AG04450 (cell line): ENCODE measurements at places on chromosomes 6 and 20. TPM values are rescaled to one million over a fixed set of nuclear protein-coding genes. Genes with fewer than 3 reads are reported as not detected.

- peak; percentile 51 for DNase-seq
These were observed 22.2 kb downstream of the RWDD2A start for GRCh38 chr6:83215131-83216047.

DNA sequence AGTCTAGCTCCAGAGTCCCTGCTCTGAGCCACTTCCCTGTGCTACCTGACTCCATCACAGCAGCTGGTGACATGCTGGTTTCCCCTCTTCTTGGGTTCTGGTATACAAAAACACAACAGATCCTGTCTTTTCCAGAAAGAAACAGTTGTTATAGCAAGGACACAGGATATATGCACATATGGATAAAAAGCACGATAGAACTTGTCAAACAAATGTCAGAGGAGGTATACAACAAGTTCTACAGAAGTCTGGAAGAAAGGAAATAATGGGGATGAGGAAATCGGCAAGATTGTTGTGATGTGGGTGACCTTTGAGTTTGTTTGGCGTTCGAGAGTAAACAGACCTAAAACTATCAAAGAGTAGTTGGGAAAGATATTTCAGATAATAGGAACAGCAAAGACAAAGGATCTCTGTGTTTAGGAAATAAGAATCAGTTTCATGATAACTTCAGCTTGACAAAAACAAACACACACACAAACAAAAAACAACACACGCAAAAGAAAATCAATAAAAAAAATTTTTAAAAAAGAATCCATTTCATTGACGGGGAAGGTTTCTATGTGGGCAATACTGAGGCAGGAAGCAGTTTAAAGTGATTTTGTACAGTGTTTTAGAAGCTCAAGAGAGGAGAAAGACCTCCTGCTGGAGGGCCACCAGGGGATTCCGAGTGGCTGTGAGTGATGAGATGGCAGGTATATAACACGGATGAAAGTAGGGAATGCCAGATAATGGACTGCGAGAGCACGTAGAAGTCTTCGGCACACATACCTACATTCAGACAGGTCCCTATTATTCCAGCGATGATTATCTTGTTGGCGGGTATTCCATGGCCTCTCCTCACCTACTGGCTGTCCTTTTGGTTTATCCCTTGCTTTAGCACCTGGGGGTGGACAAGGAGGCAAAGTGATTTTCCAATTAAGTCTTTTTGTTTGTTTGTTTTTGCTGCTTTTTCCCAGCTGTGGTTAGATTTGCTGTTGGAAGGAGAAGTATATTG is 174.9 kb downstream of the HS3ST5 start:
- DNase-seq, result no peak

GRCh38 chr20:11158146-11158545 is 484.3 kb upstream of the JAG1 start:
- no peak for DNase-seq

GRCh38 chr6:149033454-149033853 is 284.1 kb upstream of the TAB2 start:
- no peak for DNase-seq

GRCh38 chr20:17467120-17467655 is 64.0 kb downstream of the BFSP1 start:
- no peak for DNase-seq

DNA sequence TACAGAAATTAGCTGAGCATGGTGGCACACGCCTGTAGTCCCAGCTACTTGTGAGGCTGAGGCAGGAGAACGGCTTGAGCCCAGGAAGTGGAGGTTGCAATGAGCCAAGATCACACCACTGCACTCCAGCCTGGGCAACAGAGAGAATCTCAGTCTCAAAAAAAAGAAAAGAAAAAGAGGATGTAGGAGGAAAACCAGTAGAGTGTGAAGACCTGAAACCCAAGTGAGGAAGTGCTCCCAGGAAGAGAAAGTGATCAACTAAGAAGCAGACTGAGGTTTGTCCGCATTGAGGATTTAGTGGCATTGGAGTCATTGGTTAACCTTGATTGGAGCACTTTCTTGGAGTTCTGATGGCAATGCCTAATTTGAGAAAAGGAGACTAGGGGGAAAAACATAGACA is 20.6 kb upstream of the TASP1 start:
- DNase-seq, result no peak

- DNase-seq, result peak; percentile 67
These were observed 58.7 kb upstream of the TGM3 start for GRCh38 chr20:2237059-2237458.

DNA sequence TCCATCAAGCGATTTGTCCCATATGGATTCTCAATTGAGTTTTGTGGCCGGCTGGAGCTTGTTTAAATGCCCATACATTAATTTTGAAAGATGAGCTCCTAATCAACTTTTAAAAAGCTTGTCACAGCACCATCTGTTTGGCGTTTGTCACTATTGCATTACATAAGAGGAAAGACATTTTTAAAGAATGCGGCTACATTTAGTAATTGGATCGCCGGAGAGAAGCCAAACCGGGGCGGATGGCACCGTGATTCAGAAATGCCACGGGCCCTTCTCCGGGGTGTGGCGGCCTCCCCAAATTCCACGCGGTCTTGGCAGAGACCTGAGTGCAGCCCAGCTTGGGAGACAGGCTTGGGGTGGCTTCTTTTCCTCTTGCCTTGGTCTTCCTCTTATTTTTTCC is 67.7 kb upstream of the ZNFX1 start:
- no peak for DNase-seq

GRCh38 chr6:50602292-50602691 is 111.0 kb upstream of the TFAP2D start:
- DNase-seq, result no peak

GRCh38 chr20:38842558-38842981 is 37.1 kb downstream of the PPP1R16B start:
- no peak for DNase-seq

DNA sequence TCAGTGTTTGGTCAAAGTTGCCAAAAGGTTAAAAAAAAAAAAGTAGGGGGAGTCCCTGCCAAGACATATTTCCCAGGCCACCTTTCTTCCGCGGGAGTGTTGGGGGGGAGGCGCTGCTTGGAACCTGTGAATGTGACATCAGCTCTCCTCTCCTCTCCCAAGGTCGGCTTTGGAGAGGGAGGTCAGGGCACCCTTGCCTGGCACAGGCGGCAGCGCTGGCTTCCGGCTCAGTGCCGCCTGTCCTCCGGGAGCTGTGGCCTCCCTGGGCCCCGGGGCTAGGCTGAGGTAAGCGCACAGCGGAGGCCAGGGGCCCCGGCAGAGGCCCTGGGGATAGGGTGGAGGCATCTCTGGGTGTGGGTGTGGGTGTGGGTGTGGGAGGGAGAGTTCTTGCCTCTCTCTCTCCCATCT is 1.9 kb upstream of the EDN1 start:
- no peak for DNase-seq

DNA sequence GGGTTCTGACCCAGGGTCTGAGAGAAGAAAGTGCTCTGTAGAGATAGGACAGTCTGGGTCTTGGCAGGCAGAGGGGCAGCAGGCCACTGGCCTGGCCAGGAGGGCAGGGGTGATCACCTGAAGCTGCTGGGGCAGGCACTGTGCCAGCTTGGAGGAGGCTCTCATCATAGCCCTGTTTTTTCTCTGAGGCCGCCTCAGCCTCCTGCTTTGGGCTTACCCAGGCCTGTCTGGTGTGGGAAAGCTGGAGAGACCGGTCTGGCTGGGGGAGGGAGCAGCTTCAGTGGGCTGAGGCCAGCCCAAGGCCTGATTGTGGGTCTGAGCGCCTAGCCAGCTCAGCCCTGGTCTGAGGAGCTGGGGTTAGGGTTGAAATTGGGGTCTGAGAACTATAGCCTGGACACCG is 3.9 kb downstream of the LPIN3 start:
- no peak for DNase-seq

- DNase-seq, result no peak
These were observed 52.5 kb upstream of the RPS6KA2 start for GRCh38 chr6:166679566-166679965.

GRCh38 chr6:69974193-69974592 is 107.8 kb downstream of the COL19A1 start:
- no peak for DNase-seq

GRCh38 chr20:52978851-52979250 is 6.7 kb downstream of the TSHZ2 start:
- no peak for DNase-seq

- no peak for DNase-seq
These were observed 50.5 kb upstream of the FRMD1 start for GRCh38 chr6:168129292-168130167.

DNA sequence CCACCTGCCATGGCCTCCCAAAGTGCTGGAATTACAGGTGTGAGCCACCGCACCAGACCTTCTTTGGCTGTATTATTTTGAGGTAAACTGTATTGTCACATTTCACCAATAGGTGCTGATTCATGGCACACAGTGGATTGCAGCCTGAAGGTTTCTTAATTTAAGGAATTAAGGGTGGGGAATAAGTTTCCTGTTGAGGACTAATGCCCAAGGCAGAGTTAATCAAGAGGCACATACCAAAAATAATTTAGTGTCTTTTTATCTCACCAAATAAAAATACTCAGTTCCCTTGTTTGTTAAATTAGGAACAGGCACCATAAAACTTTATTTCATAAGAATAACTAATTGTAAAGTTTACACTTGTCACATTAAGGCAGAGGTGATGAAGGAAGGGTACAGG is 103.7 kb downstream of the SLX4IP start:
- no peak for DNase-seq

NANP gene
- polyA plus RNA-seq, result 5.9 and 6.7 TPM in 2 replicates

LKAAEAR1 gene
- polyA plus RNA-seq, result not detected in 2 replicates

SGK1 gene
- polyA plus RNA-seq, result 115 and 120 TPM in 2 replicates

OR2J3 gene
- not detected in 2 replicates for polyA plus RNA-seq

PRSS35 gene
- 5.6 and 7.3 TPM in 2 replicates for polyA plus RNA-seq

CLPSL2 gene
- polyA plus RNA-seq, result not detected in 2 replicates

TFAP2A gene
- polyA plus RNA-seq, result 2.3 TPM in 2 replicates

FOXS1 gene
- not detected in 2 replicates for polyA plus RNA-seq
